ENCODE measurements at places on chromosomes 12 and 14. TPM values are rescaled to one million over a fixed set of nuclear protein-coding genes. Genes with fewer than 3 reads are reported as not detected.
A peak's percentile ranks its signal among the peaks of the same experiment; 100 is the strongest.

Gene GAS2L3
- 36.2 TPM for total RNA-seq

Gene MIPOL1
- 17.4 TPM for total RNA-seq

Gene CDH24
- 33.7 TPM for total RNA-seq

Gene CLEC6A
- total RNA-seq: not detected

Gene ADGRD1
- total RNA-seq: 0.73 TPM

Gene KRT80
- total RNA-seq: not detected

DNA sequence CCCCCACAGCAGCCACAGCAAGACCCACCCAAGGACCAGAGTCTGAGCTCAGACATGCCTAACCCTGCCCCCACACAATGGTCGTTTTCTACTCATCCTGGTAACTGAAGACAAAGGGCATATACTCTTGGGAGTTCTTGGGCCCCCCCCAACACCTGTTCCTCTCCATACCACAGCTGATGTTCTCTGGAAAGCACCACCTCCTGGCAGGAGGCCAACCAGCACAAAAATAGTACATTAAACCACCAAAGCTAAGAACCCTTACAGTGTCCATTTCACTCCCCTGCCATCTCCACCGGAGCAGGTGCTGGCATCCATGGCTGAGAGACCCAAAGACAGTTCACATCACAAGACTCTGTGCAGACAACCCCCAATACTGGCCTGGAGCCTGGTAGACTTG, 80.6 kb upstream of the DAAM1 start:
- H3K4me3 ChIP-seq: no peak overlapping the region
- no peak for DNase-seq
- peaks cover 4% of the 10 kb centered on the region for H3K27me3 ChIP-seq

GRCh38 chr12:102050660-102051430, 10.9 kb downstream of the WASHC3 start:
- H3K27me3 ChIP-seq: no peaks in the 10 kb centered on the region
- no peaks in the 10 kb centered on the region for H3K4me1 ChIP-seq
- no peak overlapping the region for H3K27ac ChIP-seq

DNA sequence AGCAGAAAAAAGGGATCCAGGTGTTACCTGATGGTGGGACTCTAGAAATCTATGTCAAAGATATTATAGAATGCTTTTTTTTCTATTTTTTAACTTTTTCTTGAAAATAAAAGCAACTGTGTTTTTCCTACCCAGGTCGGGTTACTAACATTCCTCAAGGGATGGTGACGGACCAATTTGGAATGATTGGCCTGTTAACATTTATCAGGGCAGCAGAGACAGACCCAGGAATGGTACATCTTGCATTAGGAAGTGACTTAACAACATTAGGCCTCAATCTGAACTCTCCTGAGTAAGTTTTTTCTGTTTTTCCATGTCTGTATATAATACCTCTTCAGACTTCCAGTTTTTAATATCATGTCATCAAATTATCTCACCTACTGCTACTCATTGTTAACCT, 27.6 kb upstream of the KCNMB4 start:
- H3K27ac ChIP-seq: no peak overlapping the region
- no peaks in the 10 kb centered on the region for H3K27me3 ChIP-seq
- no peak for DNase-seq
- H3K4me3 ChIP-seq: no peak overlapping the region
- H3K36me3 ChIP-seq: peaks cover 30% of the 10 kb centered on the region

GRCh38 chr14:84493779-84494178, 1036.2 kb upstream of the FLRT2 start:
- H3K4me3 ChIP-seq: no peak overlapping the region
- no peak for DNase-seq
- H3K4me1 ChIP-seq: no peaks in the 10 kb centered on the region
- H3K27me3 ChIP-seq: no peaks in the 10 kb centered on the region
- no peaks in the 10 kb centered on the region for H3K36me3 ChIP-seq
- no peak overlapping the region for H3K27ac ChIP-seq

GRCh38 chr14:100658181-100658886, 68.4 kb upstream of the DLK1 start:
- H3K27me3 ChIP-seq: no peaks in the 10 kb centered on the region
- H3K4me1 ChIP-seq: peaks cover 4% of the 10 kb centered on the region
- H3K36me3 ChIP-seq: no peaks in the 10 kb centered on the region
- H3K27ac ChIP-seq: peak overlapping the region; percentile 84
- H3K4me3 ChIP-seq: no peak overlapping the region

DNA sequence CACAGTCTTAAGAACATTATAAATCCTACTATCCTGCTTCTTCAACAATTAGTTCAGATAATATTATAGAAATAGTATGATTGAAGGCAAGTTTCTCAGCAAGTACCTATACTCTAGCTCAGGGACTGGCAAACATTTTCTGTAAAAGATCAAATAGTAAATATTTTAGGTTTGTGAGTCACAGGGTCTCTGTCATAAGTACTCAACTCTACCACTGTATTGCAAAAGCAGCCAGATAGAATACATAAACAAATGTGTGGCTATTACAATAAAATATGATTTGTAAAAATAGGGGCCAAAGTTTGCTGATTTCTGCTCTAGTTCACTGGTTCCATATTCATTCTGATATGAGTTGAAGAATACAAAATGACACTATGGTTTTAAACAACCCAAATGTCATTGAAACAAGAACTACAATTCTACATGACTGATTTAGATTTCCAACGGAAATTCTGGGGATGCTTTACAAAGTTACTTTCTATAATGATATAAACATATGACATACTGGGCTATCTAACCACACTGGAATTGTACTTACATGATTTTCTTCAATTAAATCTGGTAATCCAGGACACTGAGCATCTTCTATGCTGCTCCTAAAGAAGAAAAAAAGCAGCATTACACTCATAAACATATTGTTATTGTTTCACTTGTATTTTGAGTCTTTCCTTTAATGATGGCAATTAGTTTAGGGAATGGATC, 23.2 kb downstream of the LGALS3 start:
- no peak overlapping the region for H3K27ac ChIP-seq
- H3K4me1 ChIP-seq: no peaks in the 10 kb centered on the region
- no peak overlapping the region for H3K4me3 ChIP-seq
- H3K36me3 ChIP-seq: peaks cover 5% of the 10 kb centered on the region
- DNase-seq: no peak

GRCh38 chr12:132131952-132132351, 12.2 kb downstream of the DDX51 start:
- peaks cover 38% of the 10 kb centered on the region for H3K36me3 ChIP-seq
- no peak for DNase-seq
- no peak overlapping the region for H3K4me3 ChIP-seq
- H3K27ac ChIP-seq: no peak overlapping the region

GRCh38 chr12:102977945-102978706, 20.7 kb downstream of the ASCL1 start:
- H3K4me1 ChIP-seq: peaks cover 32% of the 10 kb centered on the region
- peaks cover 40% of the 10 kb centered on the region for H3K27me3 ChIP-seq
- H3K36me3 ChIP-seq: no peaks in the 10 kb centered on the region

GRCh38 chr14:68257969-68258368, 438.4 kb downstream of the RAD51B start:
- H3K4me3 ChIP-seq: no peak overlapping the region
- no peak overlapping the region for H3K27ac ChIP-seq
- H3K4me1 ChIP-seq: peaks cover 76% of the 10 kb centered on the region
- no peaks in the 10 kb centered on the region for H3K27me3 ChIP-seq
- DNase-seq: no peak
